ENCODE measurements at places on chromosomes 7 and 10.

DNA sequence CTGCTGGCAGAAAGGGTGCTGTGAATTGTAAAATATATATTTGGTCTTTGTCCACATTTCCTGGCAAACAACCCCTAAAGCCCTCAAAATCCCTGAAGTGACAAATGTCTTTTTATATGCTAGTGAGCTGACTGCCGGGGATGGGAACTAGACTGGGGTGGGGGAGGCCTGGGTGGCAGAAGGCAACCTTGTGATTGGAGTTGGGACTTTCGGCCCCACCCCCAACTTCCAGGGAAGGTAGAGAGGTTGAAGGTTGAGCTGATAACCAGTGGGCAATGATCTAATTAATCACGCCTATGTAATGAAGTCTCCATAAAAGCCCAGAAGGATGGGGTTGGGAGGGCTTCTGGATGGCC is 2.7 kb downstream of the EPHA1 start:
- DNase-seq, result no peak

GRCh38 chr7:74173074-74173473 is 1.1 kb upstream of the EIF4H start:
- no peak for DNase-seq

- DNase-seq, result no peak
Observed at GRCh38 chr7:69510114-69510513, 88.2 kb upstream of the AUTS2 start.

DNA sequence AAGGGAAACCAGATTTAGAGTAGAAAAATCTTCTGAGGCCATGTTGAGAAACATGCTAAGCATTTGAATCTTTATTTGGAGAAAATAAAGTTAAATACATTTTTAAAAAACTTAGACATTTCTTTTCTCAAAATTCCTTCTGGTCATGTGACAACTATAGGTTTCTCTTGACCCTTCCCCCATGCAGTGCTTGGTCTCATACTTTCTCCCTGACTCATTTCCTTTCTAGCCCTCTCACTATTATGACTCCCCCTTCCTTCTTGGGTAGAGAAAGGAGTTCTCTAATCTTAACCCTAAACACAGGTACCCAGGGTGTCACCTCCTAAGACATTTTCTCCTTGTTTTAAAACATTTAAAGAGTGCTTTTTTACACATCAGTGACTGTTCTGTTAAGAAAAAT is 179.5 kb upstream of the TMEM106B start:
- peak; percentile 64 for DNase-seq

DNA sequence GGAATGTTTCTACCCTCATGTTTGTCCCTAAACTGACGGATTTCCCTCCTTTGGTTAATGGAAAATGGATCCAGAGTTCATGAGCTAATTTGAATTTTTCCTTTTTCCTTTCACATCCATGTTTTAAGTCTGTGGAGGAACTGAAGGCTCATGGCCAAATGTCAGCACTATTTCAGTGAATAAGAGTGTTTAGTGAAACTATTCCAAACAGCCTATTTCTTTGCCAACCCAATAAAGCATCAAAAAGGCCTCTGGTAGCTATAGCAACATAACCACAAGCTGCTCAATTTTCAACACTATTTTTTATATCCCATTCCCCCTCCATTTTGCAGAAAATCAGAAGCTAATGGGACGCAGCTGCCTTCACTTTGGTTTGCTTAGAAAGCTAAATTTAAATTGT is 1454.1 kb downstream of the GATA3 start:
- no peak for DNase-seq

GRCh38 chr7:122056977-122057376 is 87.1 kb downstream of the AASS start:
- no peak for DNase-seq

DNA sequence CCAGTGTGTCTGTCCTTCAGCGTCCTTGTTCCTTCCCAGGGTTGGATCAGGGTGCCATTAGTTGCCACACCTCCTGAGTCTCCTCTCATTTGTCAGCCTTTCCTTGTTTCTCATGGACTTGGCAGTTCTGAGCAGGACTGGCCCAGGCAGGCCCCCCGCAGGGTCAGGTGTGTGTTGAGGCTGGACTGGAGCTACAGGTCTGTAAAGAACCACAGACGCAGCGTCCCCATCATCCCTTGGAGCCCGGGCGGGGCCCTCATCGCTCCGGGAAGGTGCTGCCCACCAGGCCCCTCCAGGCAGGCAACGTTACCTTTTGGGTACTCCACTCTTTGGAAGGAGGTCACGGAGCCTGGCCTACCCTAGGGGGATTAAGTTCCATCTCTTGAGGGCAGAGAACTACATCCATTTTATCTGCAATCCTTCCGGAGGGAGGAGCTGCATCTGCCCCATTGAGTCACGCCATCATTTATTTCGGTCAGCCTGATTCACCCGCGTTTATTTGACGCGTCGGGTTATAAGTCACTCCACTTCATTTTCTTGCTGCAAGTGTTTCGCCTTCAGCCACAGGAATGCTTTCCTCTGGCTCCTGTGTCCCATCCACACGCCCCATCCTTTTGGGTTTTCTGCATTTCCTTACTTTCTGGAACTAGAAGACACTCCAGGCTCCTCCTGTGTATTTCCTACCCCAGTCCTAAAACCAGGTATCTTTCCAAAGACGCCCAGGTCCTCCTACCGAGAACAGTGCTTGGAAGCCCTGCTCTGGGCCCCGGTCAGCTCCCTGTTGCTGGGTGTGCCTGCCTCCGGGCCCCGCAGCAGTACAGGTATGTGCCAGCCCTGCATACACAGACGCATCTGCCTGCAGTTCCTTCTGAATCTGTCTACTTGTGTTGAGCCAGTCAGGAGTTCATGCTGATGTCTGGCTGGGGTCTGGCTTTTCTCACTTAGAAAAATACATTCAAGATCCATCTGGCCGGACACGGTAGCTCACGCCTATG is 141.9 kb downstream of the MAD1L1 start:
- DNase-seq, result no peak

DNA sequence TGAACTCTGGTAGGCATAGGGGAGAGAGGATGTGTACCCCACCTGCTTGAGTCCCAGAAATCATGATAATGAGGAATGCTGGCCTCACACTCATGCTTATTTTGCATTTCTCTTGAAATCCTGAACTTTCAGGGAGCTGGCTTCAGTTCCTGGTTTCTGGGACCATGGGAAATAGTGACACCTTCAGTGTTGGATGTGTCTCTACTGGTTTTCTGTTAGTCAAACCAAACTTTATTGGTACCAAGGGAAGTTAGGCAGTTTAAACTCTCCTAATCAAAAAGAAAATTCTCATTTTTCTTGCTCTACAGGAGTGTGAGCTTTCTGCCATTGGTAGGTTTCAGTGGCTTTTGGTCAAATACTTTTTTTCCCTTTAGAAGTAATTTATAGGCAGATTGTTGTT is 11.8 kb upstream of the PCGF5 start:
- DNase-seq, result no peak

- DNase-seq, result no peak
Observed at GRCh38 chr7:5489991-5490536, 66.4 kb upstream of the TNRC18 start.

GRCh38 chr7:16936626-16937422 is 55.0 kb upstream of the AGR3 start:
- DNase-seq, result no peak

DNA sequence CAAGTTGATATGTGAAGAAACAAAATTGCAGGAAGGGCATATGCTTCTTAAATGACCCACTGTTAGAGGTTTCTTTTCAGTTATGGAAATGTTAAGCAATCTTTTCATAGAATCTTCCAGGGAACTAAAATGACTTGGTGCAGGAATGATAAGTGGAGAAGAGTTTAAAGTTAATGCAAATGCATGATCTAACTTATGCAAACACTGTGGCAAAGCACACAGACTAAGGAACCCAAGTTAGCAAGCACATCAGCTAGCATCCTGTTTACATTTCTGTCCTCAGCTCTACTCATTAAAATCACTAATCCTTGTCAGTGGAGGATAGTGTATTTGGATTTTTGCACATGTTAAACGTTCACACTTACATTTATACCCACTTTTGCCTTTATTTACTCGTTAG is 9.3 kb downstream of the CLCN1 start:
- peak; percentile 78 for DNase-seq

GRCh38 chr7:55533729-55534080 is 38.6 kb downstream of the VOPP1 start:
- no peak for DNase-seq

GRCh38 chr7:39088730-39089593 is 111.3 kb downstream of the POU6F2 start:
- DNase-seq, result no peak

DNA sequence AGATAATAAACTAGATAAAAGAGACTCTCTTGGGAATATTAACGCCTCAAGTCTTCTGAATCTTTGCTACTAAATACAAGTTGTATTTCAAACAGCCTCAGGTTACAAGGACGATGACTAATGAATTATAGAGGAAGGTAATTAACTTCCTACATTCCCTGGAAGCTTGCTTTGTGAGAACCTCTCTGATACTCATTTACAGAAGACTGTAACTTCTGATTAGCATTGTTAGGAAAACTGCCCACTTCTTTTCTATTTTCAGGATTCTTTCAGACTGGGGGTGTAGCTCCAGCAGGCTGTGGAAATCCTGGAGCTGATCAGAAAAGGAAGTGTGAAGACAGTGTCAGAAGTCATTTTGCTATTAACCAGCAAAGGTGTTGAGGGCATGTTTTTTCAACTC is 316.7 kb upstream of the NPSR1 start:
- no peak for DNase-seq

DNA sequence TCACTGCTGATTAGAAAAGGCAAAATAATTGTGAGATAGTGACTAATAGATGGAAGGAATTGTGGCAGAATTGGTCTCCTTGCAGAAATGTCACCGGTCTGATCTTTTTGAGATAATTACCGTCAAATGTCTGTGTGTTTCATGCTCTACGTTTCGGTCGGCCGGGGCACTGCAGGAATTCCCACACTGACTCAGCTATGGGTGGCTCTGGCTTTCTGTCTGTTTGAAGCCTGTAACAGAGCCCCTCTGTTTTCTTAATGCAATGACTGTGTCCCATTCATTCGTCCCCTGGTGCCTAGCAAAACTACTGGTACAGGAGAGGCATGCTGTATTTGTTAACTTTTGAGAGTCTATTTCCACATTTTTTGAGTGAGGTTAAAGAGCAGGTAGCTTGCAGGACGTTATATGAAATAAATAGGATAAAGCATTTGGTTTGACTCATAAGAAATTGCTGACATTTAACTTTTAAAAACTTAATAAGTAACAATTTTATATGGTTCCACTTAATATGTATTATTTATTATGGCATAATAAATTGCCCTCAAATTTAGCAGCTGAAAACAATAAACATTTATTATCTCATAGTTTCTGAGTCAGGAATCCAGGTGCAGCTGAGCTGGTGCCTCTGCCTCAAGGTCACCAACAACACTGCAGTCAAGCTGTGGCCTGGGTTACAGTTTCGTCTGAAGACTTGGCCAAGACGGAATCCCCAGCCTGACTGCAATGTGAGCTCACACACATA is 53.3 kb upstream of the CTBP2 start:
- DNase-seq, result no peak

DNA sequence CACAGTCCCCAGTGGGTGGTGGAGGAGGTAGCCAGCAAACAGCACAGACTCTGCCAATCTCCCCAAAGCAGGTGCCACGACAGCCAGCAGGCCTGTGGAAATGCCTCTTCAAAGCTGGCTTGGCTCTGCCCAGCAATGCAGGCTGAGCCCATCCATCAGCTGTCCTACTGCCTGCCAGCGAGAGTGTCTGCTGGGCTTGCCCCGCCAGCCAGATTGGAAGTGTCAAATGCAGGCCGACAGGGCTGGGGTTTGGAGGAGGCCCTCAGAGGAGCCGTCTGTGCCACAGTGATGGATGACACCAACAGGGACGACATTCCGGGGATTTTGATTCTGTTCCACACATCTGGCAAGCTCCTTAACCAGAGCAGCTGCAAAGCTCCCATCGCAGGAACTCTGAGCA is 16.7 kb downstream of the HABP2 start:
- DNase-seq, result no peak

- DNase-seq, result no peak
Observed at GRCh38 chr10:30027057-30028005, 32.1 kb downstream of the JCAD start.

- peak; percentile 3 for DNase-seq
Observed at GRCh38 chr10:101495324-101495925, 92.6 kb downstream of the POLL start.

DNA sequence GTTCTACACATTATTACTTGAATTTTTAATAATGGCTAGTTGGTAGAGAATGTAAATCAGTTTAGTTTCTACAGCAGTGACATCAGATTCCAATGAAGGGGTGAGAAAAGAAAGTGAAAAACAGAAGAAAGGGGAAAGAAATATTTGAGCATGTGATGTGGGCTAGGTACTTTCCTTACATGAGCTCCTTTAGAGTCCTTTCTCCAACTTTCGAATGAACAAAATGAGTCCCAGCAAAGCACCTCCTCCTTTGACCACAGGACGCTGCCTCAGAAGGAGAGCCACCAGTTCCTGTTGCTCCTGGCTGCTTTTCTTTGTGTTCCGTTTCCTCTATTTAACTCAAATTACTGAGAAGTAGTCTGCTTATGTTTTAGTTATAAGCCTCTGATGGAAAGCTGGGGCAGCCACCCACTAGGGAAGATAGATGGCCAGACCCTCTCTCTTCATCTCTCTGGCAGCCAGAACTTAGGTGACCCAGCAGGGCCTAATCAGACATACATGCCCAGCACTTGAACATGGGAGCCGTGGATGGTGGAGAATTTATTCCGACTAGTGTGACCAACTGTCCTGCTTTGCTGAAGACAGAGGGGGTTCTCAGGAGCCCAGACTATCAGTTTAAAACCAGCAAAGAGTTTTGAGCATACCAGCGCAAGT is 82.4 kb upstream of the NME8 start:
- DNase-seq, result no peak

DNA sequence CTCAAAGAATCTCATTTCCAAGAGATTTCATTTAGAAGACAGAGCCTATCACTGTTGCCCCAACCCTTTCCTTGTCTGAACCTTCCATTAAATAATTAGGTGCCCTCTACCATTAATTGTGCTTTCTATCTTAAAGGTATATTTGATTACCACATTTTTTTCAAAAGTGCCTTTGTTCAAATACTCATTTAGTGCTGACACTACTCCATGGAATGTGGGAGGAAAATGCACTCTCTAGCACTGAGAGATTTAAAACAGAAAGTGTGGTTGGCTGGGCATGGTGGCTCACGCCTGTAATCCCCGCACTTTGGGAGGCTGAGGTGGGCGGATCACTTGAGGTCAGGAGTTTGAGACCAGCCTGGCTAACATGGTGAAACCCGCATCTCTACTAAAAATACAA is 119.8 kb downstream of the CACNA2D1 start:
- DNase-seq, result peak; percentile 38

Data from IMR-90 (cell line).